ENCODE measurements at places on chromosomes 5 and 9. TPM values are rescaled to one million over a fixed set of nuclear protein-coding genes. Genes with fewer than 3 reads are reported as not detected.

Gene NEURL1B
- total RNA-seq: 0.47 TPM

Gene CER1
- not detected for total RNA-seq

Gene ZNF354C
- 7.1 TPM for total RNA-seq

Gene CLPTM1L
- total RNA-seq: 262 TPM

Gene ASPN
- total RNA-seq: 11.2 TPM

Data from bronchial smooth muscle cell (primary cell).